ENCODE measurements at places on chromosomes 3 and 15.

- DNase-seq: no peak
These were observed 7.9 kb downstream of the POPDC2 start for GRCh38 chr3:119652306-119653033.

DNA sequence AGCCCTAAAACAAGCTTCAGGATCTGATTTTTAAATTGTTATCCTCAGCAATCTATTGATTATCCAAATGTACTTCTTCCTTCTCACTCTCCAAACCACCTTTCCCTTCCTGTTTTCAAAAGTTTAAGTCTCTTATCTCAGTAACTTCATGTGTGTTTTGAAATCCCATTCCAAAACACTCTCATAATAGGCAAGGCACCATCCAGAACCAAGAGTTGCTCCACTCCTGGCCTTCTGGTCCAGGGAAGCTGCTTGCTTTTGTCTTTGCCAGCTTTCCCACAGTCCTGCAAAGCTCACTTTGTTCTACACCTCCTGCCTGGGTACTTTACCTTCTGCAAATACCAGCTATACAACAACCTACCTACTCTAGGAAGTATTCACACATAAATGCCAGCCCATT is 63.5 kb downstream of the MLH1 start:
- no peak for DNase-seq

DNA sequence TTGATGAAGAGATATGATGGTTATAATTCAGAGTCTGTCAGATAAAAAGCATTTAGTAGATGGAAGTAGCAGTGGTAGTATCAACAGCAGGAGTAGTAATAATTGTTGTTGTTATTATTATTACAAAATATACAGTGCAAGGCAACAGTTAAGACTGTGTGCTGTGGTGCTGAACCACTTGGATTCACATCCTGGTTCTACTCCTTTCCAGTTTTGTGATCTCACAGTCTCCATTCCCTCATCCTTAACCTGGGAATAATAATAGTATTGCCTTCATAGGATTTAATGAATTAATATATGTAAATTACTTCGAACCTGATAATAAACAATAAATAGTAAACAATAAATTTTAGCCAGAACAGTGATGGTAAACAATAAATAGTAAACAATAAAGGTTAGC is 37.1 kb upstream of the TSC22D2 start:
- no peak for DNase-seq

DNA sequence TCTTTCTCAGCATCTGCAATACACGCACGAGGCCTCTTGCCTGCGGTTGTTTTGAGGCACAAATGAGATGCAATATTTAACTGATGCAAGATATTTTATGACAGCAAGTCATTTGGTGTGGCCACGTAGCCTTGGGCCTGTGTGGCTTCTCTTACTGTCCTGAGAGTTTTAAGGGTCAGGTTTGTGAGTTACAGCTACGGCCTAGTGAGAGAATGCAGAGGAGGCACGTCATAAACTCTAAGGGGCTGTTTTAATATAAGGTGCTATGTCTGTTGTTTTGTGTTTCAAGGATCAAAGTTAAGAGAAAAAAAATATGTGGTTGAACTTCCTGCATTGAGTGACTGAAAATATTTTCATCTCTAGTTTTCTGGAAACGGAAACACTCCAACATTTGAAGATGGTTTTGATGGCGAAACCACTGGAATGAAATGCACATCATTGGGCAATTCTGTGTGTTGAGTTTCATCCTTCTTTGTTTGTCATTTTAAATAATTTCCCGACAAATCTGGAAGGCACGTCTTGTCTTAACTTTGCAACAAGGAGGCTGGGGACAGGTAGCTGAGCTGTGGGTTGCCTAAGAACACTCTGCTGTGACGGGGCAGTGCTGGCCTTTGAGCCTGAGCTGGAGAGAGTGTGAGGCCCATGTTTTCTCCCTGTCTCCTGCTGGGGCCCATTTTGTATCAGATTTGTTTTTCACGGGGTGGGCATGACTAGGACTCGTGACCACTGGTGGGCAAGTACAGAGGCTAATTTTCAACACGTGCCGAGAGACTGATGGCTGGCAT is 5.1 kb downstream of the APBA2 start:
- DNase-seq: no peak

- no peak for DNase-seq
These were observed 148.9 kb upstream of the GBE1 start for GRCh38 chr3:81910244-81910852.

DNA sequence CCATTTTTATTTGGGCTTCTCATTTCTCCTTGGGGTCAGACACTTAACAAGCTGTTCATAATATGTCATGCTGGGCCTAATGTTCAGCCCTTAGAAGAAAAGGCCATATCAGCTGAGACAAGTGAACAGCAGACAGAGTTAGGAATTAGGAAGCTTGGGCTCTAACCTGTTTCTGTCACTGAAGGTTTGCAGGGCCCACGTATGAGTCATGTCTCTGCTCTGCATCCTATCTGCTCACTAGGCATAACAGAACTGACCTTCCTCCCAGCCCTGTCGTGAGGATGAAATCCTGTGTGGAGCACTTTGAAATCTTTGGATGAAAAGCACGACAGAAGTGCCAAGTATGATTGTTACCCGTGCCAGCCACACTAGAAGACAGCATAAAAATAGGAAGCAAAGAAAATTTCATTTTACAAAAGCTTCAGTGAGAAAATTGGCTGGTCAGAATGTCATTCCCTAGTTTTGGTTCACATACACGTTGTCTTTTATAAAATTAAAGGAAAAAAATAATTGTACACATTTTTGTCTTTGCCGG is 26.5 kb upstream of the CD47 start:
- DNase-seq: no peak

DNA sequence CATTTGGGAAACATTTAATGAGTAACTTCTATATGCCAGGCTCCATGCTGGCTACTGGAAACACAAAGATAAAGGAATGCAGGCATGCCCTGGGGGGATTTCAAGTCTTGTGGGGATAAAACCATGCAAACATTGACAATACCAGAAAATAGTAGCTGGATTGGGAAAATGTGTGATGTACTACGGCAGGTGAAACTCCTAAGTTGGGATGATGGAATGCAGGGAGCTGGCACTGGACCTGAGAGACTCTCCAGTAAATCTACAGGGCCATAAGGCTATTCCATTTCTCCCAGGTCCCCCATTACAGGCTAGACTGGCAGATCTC is 68.2 kb upstream of the NTRK3 start:
- no peak for DNase-seq

DNA sequence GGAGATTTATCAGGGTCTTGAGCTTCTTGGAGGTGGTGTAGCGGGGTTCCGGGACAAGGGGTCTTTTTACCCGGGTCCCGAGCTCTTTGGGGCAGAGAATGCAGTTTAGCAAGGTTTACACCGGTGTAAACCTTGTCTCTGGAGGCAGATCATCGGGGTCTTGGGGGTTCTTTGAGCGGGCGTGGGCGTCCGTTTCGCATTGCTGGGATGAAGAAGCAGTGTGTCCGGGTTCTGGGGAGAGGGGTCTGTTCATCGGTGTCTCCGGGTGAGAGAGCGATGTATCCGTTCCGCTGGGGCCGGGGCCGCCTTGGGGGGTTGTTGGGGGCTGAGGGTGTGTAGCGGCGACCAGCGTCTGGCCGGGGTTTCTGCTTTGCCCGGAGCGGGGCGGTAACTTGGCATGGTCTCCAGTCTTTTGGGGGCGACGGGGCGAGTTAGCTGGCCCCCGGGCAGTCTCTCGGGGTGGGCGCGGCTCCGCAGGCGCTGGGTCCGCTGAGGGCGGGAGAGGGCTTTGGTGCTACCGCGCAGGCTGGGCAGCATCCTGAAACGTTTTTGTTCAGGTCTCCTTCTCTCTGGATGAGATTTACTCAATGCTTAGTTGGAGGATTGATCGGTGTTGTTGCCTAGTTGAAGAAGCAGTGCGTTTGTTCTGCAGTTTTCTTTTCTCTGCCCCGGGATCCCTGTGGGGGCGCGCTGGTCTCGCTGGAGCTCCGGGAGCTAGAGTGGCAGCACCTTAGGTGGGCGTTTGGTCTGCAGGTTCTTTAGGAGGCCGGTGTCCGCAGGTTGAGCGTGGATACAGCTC is 843 bp downstream of the GLCE start:
- no peak for DNase-seq

GRCh38 chr15:57592426-57592825 is 722 bp downstream of the MYZAP start:
- DNase-seq: no peak

DNA sequence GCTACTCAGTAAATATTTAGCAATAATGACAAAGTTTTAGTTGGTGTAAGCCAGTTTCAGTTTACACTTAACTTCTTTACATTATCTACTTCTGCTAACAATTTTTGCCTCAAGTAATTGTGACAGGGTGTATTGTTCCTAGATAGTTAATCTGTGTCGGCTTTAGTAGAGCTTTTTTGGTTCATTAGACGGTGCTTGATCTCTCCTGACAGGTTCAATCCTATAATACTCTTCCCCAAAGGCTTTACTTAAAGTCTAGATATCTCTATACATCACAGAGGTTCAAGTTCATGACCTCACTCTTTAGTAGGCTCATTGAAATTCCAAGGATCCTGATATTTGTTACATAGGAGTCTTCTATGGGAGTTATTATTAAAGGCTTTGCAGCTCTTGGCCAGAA is 365.6 kb upstream of the DPPA4 start:
- DNase-seq: no peak

GRCh38 chr15:75620058-75620820 is 5.3 kb downstream of the SNUPN start:
- DNase-seq: no peak

- DNase-seq: no peak
These were observed 12.4 kb upstream of the SYN2 start for GRCh38 chr3:11991751-11992150.

- no peak for DNase-seq
These were observed 79.6 kb downstream of the ARNT2 start for GRCh38 chr15:80483725-80484161.

Measured in NCI-H187 treated with DMSO at 0.1 percent for 48 hours (cell line).